ENCODE measurements at places on chromosomes 2 and 18.
A peak's percentile ranks its signal among the peaks of the same experiment; 100 is the strongest.

DNA sequence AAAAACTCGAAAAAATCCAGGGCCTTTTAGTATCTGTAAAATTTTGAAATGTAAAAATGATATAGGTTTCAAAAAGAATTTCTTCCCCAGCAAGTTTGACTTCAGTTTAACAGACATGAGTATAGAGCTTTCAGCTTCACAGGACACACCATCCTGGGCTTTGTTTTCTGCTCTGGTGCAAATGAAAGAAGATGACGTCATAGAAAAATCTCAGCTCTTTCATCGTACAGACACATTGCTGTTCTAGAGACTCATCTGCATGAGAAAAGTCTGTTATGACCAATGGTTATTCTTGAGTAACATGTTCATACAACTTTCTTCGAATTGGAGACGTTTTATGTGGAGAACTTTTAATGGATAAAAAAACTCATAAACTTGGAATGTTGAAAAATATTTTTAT lies 111.7 kb upstream of the DYNAP start:
- no peak for DNase-seq

DNA sequence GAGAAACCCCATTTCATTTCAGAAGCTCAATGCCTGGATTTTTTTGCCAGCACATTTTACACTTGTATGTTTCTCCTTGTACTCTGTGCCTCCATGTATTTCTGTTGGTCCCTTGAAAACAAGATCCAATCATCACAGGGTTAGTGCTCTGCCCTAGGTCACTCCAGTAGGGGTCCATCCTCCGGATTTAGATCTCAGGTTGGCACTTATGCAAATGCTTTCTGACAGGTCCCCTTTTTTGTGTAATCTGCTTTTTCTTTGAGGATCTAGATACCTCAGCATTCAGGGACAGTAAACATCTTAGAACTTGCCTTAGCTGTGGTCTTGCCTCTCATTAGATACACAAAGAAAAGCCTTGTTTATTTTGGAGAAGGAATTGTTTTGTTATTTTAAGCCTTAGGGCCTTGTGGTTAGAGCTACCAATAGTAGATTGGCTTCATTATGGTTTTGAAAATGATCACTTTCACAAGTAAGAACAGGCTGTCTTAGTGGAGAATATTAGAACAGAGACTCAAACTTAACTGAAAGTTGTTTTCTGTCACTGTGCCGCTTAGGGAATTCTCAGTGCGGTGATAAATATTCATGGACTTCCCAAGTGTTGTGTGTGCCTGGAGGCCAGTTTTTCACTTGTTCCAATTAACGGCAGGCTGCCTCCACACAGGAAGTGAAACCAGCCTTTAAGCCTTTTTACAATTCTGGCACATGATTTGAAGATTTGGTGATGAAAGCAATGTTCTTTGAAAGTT lies 7.8 kb downstream of the MERTK start:
- DNase-seq, result no peak

DNA sequence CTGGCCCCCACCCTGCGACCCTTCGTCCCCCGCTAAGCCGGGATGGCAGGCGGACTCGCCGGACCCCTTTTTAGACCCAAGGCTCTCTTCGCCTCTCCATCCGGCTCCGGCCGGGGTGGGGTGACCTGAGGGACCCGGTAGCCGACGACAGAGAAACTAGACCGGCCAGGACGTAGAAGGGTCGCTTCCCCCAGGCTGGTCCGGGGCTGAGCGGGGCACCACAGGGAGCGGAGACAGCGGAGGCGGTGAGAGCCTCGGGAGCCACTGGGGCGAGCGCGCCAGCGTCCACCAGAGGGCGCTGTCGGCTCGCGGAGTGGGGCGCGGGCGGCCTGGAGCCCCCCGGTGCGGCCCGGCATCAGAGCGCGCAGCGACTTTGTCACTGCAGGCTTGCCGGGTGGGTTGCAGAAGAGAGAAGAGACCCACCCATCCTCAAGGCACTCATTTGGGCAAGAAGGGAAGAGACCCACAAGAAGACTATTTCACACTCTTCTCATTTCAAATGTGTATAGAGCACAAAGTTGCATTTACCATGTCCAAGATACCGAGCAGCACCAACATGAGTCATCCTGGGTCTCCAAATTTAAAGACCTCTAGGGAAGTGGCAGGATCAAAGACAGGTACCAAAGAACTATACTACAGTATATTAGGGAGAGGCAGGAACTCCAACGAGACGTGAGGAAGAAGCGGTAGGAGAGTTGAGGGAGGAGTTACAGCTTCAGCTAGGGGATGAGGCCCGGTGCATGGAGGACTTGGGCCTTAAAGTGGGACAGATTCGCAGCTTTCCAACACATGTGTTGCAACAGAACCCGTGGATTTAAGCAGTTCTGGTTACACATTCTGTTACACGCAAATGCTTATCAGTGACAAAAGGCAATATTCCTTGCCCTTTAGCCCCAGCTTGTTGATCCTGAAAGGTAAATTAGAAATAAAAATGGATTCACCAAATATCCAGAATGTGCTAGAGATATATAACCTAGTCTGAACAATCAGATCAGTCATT lies 7.6 kb upstream of the PRKCE start:
- DNase-seq, result peak; percentile 24

GRCh38 chr2:39228413-39229209 lies 15.2 kb downstream of the CDKL4 start:
- no peak for DNase-seq

DNA sequence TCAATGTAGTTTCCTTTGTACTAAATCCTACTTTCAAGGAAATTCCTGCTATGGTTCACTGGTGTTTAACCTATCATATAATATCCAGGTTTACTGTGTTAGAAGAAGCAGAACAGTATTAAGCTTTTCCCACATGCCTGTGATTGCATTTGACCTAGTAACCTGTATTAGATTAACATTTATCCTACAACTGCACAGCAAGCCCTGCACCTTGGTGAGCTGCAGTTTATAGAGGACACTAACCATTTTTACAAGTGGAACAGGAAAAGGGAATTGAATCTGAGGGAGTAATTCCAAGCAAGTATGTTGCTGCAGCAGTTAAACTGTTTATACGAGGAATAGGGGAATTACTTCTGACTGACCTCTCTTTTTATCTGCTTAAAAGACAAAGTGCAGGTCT lies 328.6 kb downstream of the ETAA1 start:
- DNase-seq, result no peak

- no peak for DNase-seq
These were observed 534.2 kb upstream of the CDH2 start for GRCh38 chr18:28711096-28711495.

DNA sequence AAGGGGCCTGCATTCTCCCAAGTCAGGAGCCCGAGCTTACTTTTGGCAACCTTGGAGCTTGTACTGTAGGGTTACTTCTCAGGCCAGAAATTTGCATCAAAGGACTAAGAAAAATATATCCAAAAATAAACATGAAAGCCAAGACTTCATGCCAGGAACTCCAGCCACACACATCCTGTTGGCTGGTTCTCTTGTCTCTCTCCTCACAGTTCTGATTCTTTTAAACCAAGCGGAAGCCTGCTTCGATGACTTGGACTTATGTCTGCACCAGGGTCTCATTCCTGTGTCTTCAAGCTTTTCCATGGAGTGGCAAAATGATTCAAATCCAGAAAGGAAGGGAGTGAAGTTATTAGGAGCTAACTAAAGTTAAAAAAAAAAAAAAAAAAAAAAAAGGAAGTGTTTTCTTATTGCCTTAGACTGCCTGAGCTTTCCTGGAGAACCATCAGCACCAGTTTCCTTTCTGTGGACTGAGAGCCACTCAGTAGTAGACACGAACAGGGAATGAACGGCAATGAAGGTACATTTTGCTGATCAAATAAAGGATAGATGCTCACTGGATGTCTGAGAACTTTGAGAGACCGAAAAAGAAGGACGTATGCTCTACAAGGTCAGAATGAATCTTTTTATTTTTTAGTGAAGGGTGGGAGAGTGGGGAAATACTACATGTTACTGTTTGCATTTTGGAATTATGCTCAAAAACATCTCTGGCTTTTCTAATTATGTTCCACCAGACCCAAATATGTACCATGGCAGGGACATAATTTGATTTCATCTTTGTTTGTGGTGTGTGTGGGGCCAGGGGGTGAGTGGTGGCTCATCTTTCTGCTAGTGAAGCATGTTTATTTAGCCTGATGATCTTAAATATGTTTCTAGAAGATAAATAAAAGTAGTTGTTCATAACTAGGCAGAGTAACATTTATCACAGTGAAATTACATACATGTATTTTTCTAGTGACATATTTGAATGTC lies 86.0 kb downstream of the RAPGEF4 start:
- DNase-seq, result no peak

GRCh38 chr2:241991299-241991698 lies 121.8 kb downstream of the RTP5 start:
- DNase-seq, result no peak

DNA sequence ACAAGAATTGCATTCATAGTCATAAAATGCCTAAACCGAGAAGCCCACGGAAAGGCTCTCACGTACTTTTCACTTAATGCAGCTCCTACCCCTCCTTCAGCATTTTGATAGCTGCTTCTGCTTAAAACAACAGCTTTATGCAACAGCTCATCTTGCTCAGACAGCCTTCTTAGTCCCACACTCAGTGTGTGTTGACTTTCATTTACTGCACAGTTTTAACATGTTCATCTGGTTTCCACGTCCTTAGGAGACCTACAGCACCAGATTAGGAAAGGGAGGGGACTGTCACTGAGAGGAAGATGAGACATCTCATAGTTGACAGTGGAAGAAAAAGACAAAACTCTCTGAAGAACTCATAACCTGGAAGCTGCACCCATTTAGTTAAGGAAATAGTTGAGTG lies 435.4 kb downstream of the SETBP1 start:
- no peak for DNase-seq

GRCh38 chr2:100185105-100185504 lies 42.7 kb upstream of the AFF3 start:
- no peak for DNase-seq

- DNase-seq, result no peak
These were observed at the start of gene ARHGAP15 for GRCh38 chr2:143128681-143129580. TSS of gene ARHGAP15 (plus strand) at chr2:143129419.

DNA sequence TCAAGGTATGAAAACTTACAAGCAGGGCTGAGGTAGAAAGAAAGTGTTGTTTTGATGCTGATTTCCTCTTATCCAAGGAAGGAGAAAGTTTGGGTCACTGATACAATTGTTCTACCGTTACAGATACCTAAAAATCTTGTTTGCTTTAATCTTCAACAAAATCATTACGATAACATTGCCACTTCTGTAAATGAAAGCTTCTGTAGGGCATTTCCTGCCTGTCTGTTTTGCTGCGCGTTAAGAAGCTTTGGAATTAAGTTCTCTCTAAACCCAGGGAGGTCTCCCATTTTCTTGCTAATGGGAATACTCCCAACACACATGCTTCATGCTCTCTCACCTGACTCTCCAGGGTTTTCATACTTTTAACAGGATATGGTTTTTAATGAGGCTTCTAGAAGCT lies 258.5 kb downstream of the PTGR3 start:
- DNase-seq, result no peak

- no peak for DNase-seq
These were observed 47.4 kb upstream of the SIX3 start for GRCh38 chr2:44894058-44894457.

DNA sequence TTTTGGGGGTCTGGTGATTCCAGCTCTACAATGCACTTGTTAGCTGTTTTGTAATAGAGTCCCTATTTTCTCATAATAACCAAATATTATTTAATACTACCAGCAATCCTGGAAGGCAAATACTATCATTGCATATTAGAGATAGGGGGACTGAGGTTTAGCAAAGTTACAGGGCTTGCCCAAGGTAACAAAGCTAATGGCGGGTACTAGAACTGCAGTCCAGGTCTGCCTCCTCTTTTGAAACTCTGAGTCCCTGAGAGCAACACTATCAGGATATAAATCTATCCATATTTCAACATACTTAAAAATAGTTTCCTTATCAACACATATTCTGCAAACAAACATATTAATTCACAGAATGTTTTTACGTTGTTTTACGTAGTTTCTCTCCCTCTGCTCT lies 235.5 kb upstream of the ACVR2A start:
- no peak for DNase-seq

- no peak for DNase-seq
These were observed 11.4 kb upstream of the DYNC1I2 start for GRCh38 chr2:171675810-171676345.

GRCh38 chr18:41266204-41266603 lies 688.8 kb upstream of the PIK3C3 start:
- DNase-seq, result no peak

DNA sequence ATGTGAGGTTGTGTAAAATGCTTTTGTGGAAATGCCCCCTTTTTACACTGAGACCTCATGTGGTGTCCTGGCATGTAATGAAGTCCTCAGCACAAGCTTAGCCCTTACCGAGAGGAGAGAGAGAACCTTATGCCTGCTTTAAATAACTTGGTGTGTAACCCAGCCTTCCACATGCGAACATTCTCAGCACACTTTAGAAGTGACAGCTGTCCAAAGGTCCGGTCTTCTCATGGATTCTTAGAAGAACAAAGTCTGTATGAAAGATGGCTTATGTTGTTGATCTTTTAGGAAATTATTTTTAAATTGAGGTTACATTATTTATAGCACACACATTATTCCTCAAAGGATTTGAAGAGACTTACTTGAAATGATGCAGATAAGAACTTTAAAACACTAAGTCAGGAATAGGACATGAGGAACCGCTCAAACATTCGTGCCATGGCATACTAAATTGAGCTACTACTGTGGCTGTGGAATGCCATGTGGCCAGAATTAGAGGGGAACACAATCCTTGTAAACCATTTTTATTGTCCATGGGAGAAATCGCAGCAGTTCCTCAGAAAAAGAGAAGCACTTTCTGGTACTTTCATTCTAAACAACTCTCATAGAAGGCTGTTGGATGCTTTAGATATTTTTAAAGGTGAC lies 79.6 kb downstream of the WDSUB1 start:
- DNase-seq, result no peak

- no peak for DNase-seq
These were observed 372.8 kb upstream of the RAB6C start for GRCh38 chr2:129606496-129607270.

DNA sequence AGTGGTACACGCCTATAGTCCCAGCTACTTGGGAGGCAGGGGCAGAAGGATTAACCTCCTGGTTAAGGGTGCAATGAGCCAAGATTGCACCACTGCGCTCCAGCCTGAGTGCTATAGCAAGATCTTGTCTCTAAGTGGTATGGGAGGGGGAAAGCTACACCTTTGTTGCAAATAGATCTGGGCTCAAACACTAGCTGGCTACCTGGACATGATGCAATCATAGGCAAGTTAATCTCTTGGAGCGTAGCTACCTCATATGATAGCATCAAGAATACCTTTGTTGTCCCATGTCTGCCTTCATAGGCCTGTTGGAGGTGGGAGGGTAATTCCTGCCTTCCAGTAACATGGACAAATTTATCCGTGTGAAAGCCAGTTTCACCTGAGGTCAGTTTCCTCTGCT lies 15.7 kb downstream of the KLHL29 start:
- DNase-seq, result no peak

GRCh38 chr2:85240055-85240454 lies 87.7 kb downstream of the TGOLN2 start:
- no peak for DNase-seq

GRCh38 chr2:119304847-119305246 lies 61.8 kb downstream of the C2orf76 start:
- no peak for DNase-seq

All from NCI-H524 (cell line).